ENCODE measurements at places on chromosomes 3 and 15.

DNA sequence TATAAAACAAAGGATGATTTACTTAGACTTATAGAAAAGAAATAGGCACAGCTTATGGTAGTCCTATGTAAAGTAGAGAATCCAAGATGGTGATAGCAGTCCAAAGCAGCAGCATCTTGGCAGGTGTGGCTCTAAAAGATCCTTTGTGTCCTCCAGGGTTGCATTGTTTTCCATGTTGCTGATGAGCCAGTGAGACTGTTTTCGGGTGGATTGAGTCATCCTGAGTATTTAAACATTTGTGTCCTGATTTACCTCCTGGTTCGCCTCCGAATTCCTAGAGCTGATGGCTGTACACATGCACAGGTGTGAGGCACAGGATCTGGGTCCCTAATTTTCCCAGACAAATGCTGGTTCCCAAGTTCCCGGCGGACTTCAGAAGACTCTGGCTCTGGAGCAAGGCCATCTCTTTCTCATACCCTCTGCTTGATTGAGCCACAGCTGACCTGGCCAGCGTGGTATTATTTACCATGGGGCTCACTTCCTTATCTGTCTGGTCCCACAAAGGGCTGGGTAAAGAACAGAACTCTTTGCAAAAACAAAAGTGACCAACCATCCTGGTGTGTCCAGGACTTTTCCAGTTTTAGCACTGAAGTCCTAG is 51.0 kb downstream of the ARNT2 start:
- no peak for DNase-seq

DNA sequence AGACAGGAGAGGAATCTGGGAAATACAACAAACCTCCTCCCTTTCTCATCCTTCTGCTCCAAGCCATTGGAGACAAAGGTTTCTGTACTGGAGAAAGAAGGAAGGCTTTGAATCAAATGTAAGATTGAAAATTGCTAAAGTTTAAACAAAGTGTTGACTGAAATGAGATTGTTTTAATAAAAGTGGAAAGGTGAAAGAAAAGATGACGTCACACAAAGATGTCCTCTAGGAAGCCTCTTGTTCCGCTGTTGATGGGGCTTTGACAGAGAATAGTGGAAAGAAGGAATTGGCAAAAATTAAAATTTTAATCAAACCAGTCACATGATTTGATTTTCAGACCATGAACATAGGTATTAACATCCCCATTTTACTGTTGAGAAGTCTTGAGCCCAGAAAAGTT is 967.6 kb downstream of the NAALADL2 start:
- DNase-seq: no peak

GRCh38 chr15:77634266-77634962 is 1.7 kb upstream of the LINGO1 start:
- DNase-seq: peak; percentile 48

- no peak for DNase-seq
Measured at GRCh38 chr3:20096135-20096685, 56.0 kb downstream of the KAT2B start.

- no peak for DNase-seq
Measured at GRCh38 chr3:114498539-114499370, 204.9 kb downstream of the TIGIT start.

DNA sequence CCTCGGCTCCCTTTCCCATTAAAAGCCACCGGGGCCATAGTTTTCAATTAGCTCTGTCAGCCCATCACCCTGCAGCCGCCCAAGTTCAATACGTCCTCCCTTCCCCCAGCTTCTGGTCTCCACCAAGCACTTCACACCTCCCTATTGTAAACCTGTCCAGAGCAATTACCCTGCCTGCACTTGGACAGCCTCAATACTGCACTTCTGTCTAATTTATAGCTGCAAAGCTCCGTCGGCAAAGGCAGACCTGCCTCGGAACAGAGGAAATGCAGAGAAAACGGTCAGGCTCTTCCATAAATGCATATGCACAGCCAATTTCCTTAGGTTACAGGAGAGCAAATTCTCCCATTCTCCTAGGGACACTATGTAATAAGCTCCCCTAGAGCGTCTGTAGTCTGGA is 21.9 kb downstream of the LRIG1 start:
- no peak for DNase-seq

- no peak for DNase-seq
Measured at GRCh38 chr15:50753463-50753862, 12.0 kb downstream of the SPPL2A start.

DNA sequence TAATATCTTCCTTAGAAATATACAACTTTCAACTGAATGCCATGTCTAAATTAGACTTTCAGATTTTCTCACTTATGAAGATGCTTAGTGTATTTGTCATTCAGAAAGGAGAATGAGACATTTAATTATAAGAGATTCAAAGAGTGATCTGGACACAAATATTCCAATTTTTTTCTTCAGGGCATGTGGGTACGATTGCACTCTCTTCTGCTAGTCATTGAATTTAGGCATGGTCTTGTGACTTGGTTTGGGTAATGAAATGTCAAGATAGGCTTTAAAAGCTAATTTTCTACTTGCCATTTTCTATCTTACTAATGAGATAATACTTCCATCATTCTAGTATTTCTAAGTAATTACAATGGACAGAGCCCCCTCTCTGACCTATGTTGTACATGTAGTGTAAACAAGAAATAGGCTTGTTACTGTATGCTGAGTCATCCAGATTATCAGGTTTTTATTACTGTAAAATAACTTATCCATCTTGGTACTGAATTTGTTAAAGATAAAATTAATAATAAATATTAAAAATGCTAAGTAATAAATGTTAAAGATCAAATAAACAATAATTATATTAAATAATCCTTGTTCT is 770.8 kb upstream of the BCHE start:
- no peak for DNase-seq

DNA sequence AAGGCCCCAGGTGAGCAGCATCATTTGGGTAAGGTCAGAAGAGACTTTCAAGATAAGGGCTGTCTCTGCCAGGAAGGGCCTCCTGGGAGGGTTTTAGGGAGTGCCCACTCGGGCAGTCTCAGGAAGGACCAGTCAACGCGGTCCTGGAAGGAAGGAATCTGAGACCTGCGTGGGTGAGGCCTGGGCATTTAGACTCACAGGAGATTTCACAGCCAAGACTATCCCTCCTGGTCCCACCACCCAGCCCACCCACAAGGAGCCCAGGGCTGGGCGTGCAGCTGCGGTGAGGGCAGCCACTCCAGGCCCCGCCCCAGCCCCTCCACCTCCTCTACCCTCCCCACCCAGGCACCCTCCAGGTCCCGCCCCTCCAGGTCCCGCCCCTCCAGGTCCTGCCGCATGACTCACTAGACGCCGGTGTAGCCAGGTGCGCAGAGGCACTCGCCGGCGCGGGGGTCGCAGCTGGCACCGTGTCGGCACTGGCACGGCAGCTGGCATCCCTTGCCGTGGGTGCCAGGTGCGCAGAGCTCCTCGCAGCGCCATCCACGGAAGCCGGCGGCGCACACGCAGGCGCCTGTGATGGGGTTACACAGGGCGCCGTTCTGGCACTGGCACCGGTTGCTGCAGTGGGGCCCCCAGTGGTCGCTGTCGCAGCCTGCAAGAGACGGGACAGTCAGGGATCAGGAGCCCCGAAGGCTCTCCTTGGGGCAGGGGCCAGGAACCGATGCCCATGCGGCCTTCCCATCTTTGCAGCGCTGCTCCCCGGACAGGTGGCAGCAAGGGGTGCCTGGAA is 112.7 kb downstream of the RAB11A start:
- DNase-seq: peak; percentile 68

DNA sequence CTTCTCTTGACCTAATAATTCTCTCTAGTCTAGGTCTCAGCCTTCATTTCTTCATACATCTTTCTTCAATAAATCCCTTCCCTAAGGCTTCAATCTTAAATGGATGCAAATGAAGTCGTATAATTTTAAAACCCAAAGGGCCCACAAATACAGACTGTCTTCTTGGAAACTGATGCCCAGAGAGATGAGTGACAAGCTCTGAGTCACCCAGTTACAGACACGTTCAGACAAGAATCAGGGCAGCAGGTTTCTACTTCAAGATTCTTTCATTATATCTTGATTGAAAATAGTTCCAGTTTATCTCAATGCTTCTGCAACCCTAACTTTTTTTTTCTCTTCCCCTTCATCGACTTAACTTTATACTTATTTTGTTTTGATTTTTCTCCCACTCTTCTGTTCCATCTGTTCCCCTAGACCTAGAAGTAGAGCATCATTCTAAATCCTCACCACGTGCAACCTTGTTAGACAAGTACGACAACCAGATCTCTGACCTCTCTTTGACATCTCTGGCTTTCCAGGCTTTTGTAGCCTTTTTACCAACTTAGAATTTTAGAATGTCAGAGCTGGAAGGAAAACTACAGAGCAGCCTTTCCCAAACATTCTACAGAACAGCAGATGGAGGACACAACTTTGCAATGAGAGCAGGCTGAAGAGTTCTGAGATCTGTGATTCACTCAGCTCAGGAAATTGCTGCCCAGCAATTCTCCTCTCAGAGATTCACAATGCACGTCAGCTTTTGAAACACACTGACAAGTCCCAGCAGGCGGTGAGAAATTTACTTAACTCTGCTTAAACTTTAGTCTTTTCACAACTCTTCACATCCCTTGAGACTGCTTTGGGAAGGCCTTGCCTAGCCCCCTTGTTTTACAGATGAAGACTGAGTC is 25.3 kb downstream of the NCEH1 start:
- DNase-seq: no peak

DNA sequence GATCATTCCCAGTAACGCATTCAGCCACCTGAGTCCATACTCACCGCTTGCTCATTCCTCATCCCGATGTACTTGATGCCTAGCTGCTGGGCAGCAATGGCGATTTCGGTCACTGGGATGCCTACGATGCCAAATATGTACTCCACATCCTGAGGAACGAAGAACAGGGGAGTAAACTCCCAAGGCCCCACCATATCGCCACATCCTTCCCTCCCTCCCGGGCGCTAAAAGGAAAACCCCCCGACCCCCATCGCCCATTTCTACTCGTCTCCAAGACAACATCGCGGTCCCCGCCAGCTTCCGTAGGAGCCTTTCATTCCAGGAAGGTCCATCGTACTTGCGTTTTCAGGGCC is 347 bp downstream of the HACL1 start:
- DNase-seq: no peak

- DNase-seq: no peak
Measured at GRCh38 chr3:21185816-21186314, 565.1 kb downstream of the ZNF385D start.

DNA sequence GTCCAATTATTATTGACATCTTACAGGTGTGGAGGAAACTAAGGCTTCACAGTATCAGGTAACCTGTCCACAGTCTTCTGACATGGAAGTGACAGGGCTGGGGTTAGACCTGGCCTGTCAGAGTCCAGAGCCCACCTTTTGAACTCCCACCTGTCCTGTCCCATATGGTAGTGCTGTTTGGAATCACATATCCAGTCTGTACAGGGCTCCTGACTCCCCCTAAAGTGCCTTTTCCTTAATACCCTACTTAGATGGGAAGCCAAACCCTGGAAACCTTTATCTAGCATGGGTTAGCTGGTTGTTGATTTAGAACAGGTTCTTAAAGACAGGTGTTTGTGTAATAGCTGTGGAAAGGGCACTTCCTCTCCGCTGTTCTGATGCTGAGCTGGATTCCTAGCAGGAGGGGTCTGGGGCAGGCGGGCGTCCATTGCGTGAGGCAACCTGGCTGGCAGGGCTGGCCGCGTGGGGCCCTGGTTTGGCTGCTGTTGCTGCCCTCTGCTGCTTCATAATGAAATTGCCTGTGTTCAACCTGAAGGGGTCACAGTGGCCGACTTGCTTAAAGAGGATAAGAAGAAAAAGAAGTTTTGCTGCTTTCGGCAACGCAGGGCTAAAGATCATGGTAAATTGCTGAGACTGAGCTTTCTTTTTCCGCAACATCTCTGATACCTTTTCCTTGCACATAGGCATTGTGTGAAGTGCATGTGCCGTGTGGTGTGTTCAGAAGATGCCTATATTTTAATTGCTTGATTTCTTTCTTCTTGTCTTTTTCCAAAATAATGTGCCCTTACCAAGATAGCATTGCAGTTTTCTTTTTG is 136.2 kb downstream of the CHDH start:
- peak; percentile 52 for DNase-seq

GRCh38 chr3:176619833-176620232 is 577.4 kb downstream of the TBL1XR1 start:
- no peak for DNase-seq

DNA sequence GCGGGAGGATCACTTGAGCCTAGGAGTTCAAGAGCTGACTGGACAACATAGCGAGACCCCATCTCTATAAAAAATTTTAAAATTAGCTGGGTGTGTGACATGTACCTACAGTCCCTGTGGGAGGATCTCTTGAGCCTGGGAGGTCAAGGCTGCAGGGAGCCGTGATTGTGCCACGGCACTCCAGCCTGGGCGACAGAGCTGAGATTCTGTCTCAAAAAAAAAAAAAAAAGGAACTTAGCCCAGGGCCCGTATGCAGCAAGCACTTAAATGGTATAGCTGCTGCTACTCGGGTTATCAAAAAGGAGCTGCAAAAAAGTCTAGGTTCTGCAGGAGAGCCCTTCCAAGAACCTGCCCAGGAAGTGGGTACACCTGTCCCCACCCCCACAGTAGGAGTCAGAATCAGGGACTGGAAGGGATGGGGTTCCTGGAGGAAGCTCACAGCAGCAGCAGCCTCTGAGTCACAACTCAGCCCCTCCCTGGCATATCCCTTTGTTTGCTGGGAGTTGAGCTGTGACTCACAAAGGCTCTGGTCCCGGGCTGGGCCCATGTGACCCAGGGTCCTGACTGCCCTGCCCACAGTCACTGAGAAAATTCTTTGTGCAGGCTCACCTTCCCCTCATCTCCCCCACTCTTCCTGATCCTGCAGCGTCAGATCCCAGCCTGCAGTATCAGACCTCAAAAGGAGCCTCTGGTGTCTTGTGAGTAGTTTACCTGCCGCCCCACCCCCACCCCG is at the start of gene SPATA12:
TSS of gene SPATA12 (plus strand) at position 576 of the 733 bp plus-strand sequence. CDS start 13,031 bp downstream, outside the sequence.
- DNase-seq: peak; percentile 65

- no peak for DNase-seq
Measured at GRCh38 chr15:68319997-68320396, 42.5 kb downstream of the FEM1B start.

GRCh38 chr3:153055779-153056178 is 106.2 kb upstream of the RAP2B start:
- DNase-seq: no peak

DNA sequence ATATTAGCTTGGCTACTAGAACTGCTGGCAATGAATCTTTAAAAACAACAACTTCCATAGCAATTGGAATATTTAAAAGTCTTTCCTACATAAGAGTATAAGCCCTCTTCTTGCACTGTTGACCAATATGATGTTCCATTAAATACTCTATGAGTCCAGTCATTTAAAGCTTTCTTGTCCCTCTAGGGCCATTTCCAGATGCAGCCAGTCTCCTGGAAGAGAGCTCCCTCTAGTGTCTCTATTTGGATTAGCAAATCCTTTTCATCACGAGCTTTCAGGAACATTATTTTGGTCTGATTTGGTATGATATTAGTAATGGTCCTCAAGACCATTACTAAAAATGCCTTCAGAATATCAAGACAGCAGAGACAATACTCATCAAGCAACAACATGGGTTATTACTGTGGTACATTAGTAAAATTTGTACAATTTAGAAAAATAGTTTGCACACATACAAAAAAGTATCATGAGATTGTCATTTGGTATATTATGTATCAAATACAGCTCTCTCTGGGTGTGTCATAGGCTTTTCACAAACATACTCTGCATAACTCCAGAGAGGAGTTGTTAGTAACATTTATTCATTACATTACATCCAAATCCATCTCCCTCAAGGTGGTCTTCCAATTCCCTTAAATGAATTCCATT is 101.3 kb downstream of the DPH6 start:
- no peak for DNase-seq
